ENCODE measurements at places on chromosomes 2 and 18.

DNA sequence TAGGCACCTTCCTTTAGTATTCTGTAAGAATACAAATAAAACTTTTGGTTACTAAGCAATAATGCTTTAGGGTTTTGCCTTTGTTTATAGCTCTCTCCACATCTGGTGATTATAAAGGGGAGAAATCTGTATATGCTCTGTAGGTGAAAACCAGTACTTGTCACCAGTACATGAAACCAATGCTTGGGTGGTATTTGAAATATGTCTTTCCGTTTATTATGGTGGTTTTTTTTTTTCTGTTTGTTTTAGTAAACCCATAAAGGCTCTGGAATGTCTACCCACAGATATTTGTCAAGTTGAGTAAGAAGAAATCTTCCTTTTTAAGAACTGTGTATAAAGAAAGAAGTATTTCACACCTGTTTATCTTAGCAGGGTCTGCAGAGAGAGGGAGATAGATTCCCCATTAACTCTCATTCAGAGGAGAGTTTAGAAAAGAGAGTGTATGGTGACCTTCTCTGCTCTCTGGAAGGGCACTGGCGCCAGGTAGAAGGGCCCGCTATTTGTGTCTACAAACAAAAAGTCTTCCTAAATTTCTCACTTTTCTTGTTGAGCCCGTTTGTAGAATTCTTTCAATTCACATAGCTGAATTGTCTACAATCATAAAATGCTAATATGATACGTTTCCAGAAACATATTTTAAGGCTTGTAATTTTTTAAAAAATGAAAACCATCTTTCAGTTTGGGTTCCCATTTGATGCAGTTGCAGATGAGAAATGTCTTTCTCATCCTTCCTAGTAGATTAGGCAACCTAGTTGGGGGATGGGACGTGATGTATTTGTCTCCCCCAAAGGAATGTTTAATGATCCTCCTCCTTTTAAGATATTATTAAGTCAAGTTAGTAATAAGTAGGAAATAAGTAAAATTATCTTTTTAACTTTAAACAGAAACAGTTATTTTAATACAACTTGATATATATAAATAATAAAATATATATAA is 33.9 kb downstream of the MAP3K20 start:
- DNase-seq = no peak

DNA sequence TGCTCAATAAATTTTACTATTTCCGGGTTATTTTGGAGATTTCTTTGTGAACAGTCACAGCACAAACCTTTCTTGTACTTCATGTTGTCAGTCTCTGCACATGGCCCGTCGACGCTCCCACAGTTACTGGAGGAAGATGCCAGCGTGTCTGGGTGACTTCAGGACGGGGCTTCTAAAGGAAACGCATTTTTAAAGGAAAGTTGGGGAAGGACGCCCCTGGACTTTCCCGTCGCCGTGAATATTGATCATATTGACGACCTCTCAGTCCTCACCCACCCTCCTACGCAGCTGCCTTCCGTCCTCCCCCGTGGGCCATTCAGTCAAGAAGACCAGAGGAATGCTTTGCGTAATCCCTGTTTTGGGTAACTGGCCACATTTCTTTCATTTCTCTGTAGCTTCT is 71.1 kb upstream of the SNTG2 start:
- peak; percentile 13 for DNase-seq

DNA sequence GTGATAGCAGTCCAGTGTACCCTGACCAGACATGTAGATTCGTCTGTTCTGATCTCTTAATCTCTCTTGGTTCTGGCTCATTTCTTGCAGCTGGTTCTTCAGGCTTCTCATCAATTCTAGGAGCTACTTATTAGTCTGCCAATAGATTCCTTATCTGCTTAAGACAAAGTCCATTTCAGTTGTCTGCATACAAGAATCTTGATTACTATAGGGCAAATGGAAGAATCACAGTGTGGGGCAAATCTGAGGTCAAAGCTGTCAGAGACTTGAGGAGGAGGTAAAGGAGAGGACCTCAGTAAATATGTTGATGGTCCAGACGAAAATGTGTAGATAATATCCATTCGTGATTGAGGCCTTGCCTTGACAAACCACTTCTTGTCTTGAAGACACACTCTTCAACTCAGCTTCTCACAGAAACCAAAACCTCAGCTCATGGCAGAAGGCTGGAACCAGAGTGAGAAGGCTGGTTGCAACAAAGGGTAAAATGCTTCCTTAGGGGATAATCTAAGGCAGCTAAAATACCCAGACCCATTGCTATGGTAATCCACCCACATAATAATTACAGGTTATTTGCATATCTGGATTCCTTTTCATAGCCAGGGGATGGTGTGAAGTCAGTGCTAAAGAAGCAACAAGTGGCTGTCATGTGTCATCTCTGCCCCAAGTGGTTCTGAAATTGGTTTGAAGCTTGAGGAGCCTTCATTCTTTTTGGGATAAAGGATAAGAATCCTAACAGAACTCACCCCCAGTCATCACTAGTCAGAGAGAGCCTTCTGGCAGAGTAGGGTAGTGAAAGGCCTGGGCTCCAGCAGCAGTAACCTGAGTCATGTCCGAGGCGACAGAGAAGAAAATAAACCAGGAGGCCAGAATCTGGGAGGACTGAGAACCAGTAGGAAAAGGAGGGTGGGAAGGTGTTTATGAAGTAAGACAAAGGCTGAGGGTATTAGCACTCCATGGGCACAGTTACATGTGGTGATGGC is 29.2 kb upstream of the PELI1 start:
- no peak for DNase-seq

DNA sequence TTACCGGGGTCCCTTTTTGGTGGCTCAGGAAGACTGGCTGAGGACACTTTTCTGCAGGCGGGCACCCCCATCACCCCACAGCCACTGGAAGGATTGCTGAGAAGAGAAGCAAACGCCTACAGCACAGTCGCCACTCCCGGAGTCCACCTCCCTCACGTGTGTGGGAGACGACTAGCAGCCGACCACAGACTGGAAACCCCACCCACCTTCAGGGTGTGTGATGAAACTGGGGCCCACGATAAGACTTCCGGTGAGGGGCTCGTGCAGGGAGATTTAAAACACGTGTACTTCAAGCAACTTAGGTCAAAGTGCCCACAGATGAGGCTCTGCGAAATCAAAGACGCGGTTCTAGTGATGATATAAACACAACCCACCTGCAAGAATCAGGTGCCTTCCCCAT is 26.3 kb downstream of the MBP start:
- DNase-seq = no peak

DNA sequence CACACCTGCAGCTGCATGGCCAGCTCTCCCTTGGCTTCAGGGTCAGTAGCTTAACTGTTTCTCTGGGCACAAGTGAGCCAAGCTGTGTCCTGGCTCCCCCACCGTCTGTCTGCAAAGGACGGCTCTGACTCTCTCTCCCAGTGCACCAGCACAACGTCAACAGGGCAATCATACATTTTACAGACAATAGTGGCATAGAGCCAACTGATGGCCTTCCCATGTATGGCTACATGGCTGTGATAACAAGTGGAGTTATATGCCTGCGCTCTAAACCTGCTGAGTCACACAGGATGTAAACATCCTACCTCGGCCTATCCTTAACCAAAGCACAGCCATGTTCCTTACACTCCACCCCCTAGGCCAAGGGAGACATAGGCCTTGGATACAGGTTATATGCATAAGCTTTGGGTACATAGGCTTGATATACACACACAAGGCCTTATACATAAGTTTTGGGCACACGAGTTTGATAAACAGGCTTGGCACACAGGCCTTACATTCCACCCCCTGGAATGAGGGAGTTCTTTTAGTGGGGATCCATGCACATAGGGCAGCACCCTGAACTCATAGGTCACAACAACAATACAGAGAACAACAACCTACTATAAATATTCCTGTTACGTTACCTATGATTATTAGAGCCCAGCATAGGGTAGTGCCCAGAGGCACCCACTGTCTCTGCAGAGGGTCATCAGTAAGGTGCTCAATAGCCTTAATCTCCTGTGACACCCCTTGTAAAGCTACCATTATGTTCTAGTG is 17.7 kb downstream of the PHOSPHO2 start:
- no peak for DNase-seq

GRCh38 chr2:128488434-128488833 is 169.8 kb upstream of the HS6ST1 start:
- DNase-seq = peak; percentile 39

DNA sequence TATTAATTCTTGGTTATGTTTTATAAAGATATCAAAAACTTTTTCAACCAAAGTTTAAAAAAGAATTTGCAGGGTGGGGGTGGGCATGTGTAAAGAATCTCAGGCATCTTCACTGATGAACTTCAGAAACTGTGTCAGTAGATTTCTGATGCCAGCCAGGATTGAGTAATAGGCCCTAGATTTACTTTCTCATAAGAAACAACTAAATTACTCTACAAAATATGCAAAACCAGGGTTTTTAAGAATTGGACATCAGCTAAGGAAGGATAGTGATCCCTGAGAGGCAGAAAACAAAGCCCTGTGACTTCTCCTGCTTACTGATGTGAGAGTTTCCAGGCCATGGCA is 11.9 kb upstream of the IL1R1 start:
- no peak for DNase-seq

DNA sequence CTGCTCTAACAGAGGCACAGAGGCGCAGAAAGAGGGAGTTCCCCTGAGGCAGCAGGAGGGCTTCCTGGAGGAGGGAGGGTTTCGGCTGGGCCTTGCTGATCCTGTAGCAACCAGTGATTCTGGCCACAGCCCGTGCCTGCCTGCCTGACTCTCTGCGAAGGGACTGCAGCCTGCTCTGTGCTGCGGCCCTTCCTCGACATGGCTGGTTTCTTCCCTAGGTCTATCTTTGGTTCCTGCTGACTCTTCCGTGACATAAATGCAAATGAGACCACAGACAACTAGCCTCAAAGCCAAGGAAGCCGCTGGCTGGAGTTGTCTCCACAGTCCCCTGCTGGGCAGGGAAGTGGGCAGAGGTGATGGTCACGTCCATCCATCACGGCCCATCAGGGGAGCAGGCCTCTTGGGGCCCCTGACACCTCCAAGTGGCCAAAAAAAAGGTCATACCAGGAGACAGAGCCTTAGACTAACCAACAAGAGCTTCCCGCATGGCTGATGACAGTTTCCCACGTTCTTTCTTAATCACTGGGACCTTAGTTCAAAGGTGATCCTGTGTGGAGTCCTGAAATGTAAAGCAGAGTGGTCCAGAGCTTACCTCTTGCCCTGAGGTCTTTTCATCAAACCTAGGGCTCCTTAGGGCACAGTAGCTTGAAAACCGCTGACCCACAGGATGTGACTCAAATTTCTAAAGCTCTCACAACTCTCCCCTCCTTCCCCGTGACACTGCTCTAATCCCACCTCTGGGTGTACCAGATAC is 55.3 kb downstream of the HS1BP3 start:
- peak; percentile 71 for DNase-seq

- no peak for DNase-seq
These were observed 227.0 kb upstream of the SMAD7 start for GRCh38 chr18:49177812-49178211.

- DNase-seq = no peak
These were observed 26.0 kb downstream of the SOS1 start for GRCh38 chr2:39094717-39095363.

- peak; percentile 5 for DNase-seq
These were observed 33.7 kb upstream of the WDR75 start for GRCh38 chr2:189407281-189408209.

GRCh38 chr2:36246320-36246990 is 109.1 kb upstream of the CRIM1 start:
- no peak for DNase-seq

DNA sequence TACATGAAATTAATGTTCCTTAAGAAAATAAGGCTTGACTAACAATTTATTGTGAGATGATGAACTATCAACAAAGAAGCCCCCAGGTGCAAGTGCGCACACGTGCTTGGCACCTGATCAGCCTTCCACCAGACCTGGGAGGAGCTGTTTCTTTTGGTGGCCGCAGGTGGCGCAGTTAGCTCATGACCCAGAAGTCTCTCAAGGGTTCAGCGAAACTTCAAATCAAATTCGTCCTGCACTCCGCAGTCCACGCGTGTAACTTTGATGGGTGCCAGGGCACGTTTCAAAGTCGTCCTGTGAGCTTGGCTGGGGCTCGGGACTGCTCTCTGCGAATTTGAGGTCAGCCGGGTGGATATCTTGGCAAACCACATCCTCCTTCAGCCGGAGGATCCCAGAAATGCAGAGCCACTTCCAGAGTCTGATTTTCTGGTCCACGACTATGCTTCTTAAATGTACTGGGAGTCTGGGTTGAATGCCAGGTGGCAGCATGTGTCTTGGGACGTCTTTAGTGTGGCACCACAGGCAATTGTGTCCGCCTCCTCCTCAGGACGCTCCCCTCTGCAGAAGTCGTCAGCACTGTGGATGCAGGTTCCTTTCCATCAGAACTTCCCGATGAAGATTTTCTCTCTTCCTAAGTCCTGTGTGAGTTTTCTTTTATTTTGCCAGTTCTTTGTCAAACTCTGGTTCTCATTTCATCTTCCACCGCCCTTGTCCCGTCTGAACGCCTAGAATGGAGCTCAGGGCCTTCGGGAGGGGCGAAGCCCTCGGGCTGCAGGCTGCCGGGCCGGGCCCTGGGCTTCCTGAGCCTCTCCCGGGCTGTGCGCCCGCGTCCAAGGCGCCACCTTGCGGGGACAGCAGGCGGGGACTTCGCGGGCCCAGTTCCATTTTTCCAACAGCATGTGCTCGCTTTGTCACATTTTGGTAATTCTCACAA is 61.3 kb upstream of the RAPGEF4 start:
- DNase-seq = peak; percentile 90

DNA sequence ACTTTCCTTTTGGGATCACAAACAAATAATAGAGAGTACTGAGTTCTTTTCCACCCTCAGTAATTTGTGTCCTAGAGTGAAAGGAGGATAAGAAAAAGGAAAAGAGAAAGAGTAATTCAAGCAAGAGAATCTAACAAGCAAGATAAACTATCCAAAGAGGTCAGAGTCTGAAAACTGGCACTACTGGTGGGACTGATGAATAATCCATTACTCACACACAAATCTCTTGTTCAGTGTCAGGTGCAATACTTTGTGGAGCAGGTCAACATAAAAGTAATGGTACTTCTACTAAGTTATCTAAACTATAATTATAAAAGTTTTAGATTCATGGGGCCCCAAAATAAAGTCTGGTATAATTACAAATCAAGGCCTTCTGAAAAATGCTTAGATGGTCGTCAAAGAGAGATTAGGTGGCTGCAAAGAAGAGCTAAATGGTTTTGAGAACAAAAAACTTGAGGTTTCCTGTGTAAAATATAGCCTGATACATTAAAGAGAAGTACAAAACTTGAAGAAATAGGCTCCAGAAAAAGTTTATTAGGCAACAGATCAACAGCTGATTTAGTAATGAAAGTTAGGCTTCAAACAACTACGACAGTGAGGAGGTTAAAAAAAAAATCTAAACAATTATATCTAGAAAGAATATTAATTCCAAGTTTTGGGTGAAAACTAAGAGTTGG is 109.4 kb downstream of the BAZ2B start:
- no peak for DNase-seq

DNA sequence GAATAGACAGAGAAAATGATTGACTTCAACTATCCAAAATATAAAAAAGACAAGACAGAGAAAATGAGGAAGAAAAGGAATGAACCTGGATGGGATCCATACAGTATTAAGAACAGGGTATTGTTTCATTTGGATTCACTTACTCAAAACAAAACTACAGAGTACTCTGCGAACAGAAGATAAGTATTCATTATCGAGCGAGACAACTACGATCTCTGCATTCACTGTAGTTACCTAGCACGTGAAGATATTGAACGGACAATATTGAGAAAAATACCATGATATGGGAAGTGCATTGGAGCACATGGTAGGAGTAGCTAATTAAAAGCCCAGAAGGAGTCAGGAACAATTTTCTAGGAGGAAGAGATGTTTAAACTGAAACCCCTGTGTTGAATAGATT is 1.0 kb upstream of the ORC2 start:
- no peak for DNase-seq
